Anterior cingulate cortex (tissue), 58 donors: ENCODE measurements at places on chromosomes 1 and 21.

DNA sequence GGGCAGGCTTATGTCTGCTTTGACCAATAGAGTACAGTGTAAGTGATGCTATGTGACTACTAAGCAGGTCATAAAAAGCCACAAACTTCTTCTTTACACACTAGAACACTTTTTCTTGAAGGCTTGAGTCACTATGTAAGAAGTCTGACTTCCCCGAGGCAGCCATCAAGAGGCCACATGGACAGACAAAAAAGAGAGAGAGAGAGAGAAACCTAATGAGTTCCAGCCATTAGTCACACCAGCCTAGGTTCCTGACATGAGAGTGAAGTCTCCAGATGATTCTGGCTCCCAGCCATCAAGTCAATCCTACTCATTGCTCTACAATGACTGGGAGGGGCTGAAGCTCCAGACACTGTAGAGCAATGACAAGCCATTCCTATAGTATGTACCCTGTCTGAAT lies 101.4 kb downstream of the LHX9 start:
- DNase-seq = no peak

DNA sequence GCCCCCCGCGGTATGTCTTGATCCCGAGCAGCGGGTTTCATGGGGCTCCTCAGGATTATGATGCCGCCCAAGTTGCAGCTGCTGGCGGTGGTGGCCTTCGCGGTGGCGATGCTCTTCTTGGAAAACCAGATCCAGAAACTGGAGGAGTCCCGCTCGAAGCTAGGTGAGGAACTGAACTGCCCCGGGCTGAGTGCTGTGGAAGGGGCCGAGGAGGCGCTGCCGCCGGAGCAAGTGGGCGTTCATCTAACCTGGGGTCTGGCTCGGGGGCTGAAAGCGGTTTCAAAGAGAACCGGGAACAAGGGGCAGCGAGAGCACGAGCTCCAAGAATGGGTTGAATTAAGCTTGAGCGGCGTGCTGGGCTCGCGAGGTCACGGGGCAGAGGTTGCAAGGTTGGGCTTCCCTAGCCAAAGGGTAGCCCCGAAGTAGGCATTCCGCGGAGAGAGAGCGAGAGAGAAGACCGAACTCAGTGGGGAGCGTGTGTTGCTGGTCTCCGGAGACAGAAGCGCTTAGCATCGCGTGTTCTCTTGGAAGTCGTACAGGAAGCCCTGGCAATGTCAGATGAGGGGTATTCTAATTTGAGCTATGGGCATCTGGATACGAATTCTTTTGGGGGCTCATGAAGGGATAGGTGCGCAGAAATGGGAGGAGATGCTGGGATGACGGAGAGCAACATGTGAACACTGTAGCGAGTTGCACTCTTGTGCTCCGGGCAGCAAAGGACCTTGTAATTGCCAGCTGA lies 732 bp downstream of the HS2ST1 start:
- DNase-seq = peak; percentile 76

- DNase-seq = no peak
These were observed 5.0 kb downstream of the ZNF691 start for GRCh38 chr1:42851420-42851819.

DNA sequence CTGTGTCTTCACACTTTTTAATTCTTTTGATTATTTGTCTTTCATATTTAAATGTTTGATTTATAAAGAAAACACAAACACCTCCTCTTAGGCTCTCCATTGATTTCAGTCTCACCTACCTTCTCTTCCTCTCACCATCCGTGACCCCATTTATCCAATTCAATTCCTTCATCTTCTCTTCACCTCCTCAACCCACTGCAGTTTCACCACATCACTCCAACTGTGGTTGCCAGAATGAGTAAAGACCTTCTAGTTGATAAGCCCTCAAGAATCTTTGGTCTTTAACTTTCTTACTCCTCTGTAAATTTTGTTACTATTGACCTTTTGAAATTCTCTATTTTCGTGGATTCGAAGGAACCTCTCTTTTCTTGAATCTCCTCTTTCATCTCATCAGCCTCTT lies 260.7 kb downstream of the CHRM3 start:
- no peak for DNase-seq

- peak; percentile 37 for DNase-seq
These were observed 103.6 kb downstream of the PSMG1 start for GRCh38 chr21:39079617-39080016.

GRCh38 chr21:36388096-36388495 lies 2.9 kb downstream of the CHAF1B start:
- DNase-seq = no peak

DNA sequence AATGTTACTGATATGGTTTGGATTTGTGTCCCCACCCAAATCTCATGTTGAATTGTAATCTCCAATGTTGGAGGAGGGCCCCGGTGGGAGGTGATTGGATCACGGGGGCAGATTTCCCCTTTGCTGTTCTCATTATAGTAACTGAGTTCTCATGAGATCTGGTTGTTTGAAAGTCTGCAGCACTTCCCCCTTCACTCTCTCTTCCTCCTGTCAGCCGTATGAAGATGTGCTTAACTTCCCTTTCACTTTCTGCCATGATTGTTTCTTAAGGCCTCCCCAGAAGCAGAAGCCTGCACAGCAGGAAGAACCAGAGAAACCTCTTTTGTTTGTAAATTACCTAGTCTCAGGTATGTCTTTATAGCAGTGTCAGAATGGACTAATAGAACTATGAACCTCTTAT lies 28.4 kb downstream of the TRIM33 start:
- DNase-seq = no peak

DNA sequence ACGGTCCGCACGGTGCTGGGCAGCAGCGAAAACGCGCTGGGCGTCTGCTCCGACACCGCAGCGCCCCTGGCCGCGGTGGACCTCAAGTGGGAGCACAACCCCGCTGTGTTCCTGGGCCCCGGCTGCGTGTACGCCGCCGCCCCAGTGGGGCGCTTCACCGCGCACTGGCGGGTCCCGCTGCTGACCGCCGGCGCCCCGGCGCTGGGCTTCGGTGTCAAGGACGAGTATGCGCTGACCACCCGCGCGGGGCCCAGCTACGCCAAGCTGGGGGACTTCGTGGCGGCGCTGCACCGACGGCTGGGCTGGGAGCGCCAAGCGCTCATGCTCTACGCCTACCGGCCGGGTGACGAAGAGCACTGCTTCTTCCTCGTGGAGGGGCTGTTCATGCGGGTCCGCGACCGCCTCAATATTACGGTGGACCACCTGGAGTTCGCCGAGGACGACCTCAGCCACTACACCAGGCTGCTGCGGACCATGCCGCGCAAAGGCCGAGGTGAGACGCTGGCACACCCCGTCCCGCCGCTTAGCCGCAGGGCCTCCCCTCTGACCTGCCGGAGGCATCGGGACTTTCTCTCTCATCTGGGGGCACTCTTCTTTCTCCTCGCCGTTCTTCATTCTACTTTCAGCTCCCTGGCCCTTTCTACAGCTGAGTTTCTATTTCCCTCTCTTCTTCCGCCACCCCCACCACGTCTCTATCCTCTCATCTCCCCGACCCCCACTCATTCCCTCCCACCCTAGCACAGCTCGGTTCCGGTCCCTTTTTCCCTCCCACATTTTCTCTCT lies 1.0 kb downstream of the NPR1 start:
- no peak for DNase-seq

- DNase-seq = no peak
These were observed 109.0 kb downstream of the PGBD5 start for GRCh38 chr1:230316864-230317745.

- no peak for DNase-seq
These were observed 1.9 kb upstream of the GPR153 start for GRCh38 chr1:6262555-6263420.

- no peak for DNase-seq
These were observed 1.8 kb upstream of the SLC19A2 start for GRCh38 chr1:169487561-169487960.

DNA sequence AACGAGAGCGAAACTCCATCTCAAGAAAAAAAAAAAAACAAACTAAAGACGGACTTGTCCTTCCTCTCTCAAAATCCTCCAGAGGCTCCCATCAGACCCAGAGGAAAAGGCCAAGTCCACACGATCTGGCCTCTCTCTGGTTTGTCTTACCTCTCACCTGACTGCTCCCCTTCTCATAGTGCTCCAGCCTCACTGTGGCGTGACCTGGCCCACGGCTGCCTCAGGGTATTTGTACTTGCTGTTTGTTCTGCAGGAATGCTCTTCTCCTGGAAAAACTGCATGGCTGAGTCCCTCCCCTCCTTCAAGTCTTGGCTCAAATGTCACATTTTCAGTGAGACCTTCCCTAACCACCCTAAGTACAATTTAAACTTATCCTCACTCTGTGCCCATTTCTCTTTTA lies 8.0 kb upstream of the BRWD1 start:
- DNase-seq = no peak

DNA sequence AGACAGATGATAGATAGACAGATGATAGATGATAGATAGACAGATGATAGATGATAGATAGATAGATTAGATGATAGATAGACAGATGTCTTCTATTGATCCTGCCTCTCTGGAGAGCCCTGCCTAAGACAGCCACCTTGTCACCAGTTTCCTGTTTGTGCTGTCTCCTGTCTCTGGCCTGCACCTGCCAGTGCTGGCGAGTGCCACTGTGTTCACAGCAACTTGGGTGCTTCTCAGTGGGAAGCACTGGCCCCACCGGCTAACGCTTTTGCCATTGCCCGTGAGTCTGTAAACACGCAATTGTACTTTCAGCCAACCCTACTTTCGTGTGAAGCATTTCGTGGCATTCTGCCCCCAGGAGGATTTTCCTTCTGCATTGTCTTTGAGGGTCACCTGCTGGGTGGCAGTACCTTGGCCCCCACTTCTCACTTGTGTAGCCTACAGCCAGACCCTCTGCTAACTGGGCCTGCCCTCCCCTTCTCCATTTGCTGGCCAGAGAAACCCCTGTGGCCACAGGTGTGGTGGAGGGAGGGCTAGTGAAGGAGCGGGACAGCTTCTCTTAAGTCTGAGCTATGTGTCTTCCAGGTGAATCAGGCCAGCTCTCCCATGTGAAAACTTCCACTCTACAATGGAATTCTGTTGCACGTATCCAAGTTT lies 23.4 kb upstream of the PDE9A start:
- DNase-seq = no peak

GRCh38 chr1:109133002-109133706 lies 19.2 kb downstream of the ELAPOR1 start:
- DNase-seq = no peak

DNA sequence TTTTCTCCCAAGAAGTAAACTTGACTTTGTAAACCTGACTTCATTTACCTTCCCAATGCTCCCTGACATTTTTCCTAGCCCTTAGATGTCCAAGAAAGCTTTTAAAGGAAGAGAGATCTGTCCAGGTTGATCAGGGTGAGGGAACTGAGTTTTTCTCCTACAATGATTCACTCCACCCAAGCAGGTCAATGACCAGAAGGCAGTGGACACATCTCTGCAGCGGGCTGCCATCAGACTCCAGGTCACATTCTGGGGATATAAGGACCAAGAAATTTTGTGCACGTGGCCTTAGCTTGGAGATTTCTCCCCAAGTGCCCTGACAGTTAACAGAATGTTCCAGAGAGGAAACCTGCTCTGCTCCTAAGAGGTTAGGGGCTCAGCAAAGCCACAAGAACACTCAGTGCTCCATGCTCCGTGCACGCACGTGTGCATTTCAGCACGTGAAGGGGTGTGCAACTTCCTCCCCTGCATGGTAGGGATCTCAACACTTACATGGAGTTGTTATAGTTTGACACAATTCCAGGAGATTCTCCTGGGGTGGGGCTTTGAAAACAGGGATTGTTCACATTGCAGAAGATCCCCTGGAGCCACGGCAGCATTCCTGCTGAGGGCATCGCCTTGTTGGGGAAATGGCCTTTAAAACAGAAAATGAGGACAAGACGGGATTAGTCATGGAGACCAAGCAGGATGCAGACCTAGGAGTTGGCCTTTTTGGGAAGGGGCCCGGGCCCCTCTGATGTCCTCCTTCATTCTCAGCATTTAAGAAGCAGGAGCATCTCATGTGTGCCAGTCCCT lies 9.8 kb downstream of the ABCA4 start:
- DNase-seq = no peak

DNA sequence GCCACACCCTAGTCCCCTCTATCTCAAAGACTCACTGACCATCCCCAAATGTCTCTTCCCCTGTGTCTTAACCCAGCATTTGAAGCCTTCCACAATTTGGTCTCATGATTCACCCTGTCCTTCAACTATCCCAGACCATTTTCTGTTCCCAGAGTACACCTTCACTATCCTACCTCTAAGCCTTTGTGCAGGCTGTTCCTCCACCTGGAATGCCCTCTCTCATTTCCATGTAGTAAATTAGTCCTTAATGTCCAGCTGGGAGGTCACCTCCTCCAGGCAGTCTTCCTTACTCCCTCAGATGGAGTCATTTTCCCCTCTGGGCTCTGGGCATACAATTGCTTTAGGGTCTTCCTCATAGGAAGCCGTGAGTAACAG lies 31.1 kb upstream of the EPB41 start:
- no peak for DNase-seq

- DNase-seq = no peak
These were observed 53.0 kb downstream of the OLFML2B start for GRCh38 chr1:161970633-161971032.

GRCh38 chr1:167148421-167148820 lies 54.5 kb downstream of the STYXL2 start:
- DNase-seq = no peak

DNA sequence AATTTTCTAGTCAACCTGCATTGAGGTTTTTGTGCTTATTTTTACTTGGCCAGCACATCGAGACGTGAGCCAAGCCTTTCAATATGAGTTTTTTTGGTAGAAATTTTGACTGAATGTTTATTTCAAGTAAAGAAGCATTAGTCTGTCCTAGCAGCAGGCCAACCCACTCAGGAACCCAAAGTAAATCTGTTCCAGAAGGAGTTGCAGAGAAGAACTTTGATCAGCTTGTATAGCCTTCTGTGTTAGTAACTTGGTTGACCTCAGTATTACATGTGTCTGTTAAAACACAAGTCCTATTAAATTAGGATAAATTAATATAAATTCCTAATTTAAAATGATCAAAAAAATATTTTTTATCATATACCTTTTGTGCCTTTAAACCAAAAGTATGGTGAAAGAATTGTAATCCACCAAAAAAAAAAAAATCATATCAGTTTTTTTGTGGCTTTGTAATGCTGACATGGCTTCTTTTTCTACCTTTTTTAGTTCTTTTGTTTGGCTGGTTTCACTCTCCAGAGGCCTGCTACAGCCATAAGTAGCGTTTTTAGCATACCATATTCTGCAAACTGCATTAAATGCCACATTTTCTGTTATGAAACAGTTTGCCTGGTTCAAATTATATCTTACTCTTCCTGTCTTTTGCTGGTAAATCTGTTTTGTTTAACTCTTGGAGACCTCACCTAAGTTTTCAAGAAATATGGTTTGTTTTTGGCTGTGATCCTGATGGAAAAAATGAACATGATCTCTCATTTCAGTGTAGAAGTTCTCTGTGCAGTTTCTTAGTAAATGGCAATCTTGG lies 39.5 kb downstream of the ATF6 start:
- DNase-seq = no peak

DNA sequence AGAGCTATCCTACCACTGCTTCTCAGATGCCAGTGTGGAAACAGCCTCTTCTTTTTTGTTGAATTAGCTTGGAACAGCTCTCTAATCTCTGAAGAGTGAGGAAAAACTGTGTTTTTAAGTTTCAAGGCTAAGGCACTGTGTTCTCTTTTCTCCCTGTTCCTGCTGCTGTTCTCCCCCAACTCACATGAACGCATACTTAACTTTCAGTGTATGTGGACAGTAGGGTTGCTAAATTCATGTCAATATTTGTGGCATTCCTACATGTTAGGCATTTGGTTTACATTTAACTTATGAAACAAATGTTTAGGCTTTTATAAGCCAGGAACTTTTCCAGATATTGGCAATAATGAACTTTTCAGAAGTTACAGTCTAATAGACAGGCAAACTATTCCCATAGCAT lies 6.8 kb downstream of the BACH1 start:
- no peak for DNase-seq
